ENCODE measurements at places on chromosomes 7 and 10.

DNA sequence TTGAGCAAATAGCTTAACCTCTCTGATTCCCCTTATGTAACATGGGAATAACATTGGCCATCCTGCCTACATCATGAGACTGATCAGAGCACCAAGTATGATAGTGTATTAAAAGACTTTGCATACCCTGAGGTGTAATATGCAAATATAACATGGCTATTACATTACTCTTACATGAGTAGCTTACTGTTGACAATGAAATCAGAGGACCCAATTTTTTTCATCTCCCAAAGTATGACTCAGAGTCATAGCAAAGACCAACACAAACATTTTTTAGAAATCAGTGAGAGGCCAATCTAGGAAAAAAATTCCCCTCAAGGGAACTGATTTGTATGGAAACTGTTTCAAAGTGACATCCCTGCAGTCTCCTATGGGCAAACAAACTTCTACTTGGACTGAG lies 47.0 kb upstream of the TMEM140 start:
- no peak for DNase-seq

DNA sequence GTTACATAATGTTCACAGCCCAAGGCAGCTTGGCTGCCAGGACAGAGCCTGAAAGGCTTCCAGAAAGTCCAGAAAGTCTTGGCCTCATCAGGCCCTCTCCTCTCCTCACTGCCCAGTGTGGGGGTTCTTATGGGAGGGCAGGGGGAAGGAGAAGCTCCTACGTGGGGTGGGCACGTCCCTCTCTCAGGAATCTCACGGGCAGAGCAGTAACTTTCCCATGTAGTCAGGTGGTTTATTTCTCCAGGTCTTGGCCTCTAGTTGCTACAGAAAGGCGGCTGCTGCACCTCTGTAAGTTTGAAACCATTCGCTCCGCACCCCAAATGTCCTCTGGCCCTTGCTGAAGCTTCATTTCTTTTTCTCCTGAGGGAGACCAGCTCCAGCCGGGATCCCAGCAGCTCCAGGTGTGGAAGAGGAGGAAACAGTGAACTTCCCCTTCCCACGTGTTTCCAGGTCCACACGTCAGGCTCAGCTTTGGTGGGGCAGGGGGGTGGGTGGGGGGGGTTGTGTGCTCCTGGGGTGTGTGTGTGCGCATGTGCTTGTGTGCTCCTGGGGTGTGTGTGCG lies 320.3 kb downstream of the WDR37 start:
- DNase-seq: no peak

- no peak for DNase-seq
These were observed 114.1 kb downstream of the VIPR2 start for GRCh38 chr7:159030490-159031134.

GRCh38 chr7:28958235-28958979 lies at the start of gene TRIL:
TSS of gene TRIL (minus strand) at chr7:28958330. CDS start at chr7:28958046, 284 bp downstream.
- DNase-seq: no peak

DNA sequence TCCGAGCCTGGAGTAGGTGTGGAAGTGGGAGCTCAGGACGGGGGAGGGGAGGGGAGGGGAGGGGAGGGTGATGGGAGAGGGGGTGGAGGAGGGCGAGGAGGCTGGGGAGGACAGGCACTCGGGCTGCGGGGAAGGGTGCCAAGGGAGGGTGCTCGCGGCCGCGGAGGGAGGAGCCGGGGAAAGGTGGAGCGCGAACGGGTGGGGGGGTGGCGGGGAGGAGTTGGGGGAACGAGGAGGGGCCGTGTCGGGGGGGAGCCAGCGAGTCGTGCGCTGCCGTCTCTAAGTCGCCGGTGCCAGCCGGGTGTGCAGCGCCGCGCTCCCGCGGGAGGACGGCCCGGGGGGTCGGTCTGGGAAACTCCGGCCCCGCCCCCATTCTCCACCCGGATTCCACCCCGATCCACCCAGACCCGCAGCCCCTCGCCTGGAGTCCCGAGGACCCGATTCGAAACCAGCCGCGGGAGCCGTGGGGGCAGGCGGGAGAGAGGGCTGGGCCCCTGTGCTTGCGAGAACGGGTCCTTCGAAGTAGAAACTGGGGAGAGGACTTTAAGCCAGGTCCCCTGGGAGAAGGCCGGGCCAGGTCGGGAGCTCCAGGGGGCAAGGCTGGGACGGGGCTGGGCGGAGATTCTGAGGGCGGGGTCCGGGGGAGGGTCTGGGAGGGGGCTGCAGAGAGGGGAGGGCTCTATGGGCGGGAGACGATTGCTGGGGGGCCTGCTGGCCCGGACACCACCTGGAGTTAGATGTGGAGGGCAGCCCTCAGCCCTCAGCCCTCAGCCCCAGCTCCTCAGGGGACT lies at the start of gene ZNF467:
Gene ZNF467, minus strand, starts transcription at position 143 of the 791 bp plus-strand sequence. CDS start 2,556 bp downstream, outside the sequence.
- DNase-seq: peak; percentile 45

DNA sequence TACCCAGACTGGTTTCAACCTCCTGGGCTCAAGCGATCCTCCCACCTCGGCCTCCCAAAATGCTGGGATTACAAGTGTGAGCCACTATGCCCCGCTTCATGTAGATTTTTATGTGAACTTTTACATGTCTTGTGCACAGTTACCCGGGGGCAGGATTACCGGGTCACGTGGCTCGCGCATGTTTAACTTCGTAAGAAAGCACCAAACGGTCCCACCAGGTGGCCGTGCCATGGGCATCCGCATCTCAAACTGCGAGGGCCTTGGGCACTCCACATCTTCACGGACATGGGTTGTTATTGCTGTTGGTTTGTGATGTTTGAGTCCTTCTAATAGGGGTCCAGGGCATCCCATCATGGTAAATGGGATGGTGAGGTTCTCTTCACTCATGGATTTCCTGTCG lies 636.6 kb upstream of the FOXK1 start:
- DNase-seq: no peak

DNA sequence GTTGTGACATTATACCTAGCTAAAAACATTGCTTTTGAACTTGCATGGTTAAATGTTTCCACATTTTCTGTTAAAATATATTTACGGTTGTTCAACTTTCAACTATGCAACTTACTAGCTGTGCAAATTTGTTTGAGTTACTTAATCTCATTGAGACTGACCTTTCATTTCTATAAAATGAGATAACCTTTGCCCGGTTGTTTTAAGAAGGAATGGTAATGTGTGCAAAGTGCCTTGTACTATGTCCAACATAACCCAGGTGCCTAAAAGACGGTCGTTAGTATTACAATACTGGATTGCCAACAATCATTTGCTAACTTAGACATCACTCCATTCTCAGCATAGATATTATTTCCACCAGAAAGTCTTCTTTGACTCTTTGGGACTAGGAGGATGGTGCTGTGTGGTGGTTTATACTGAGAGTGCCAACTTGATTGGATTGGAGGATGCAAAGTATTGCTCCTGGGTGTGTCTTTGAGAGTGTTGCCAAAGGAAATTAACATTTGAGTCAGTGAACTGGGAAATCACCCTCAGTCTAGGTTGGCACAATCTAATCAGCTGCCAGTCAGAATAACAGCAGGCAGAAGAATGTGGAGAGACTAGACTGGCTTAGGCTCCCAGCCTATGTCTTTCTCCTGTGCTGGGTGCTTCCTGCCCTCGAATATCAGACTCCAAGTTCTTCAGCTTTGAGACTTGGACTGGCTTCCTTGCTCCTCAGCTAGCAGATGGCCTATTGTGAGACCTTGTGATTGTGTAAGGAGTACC lies 85.2 kb upstream of the PDSS1 start:
- DNase-seq: no peak

DNA sequence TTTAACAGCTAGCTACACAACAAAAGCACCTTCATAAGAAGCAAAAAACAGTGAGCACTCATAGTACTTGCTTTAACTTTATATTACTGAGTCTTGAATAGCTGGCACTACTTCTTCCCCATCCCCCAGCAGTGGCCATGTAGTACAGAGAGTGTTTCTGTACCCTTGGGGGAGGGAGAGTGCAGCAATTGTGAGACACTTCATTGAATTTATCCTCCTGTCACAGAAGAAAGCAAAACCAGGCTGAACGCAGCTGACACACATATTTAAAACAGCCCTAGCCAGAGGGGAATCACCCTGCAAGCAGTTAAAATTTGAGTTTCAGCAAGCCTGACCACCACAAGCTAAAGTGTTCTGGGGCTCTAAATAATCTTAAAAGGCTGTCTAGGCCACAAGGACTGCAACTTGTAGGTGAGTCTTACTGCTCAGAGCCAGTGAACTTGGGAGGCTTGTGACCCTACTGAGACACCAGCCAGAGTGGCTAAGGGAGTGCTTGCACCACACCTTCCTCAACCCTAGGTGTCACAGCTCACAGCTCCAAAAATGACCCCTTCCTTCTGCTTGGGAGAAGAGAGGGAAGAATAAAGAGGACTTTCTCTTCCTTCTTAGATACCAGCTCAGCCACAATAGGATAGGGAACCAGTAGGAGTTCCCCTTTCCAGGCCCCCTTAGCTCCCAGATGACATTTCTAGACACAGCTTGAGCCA lies 97.7 kb upstream of the MEOX2 start:
- no peak for DNase-seq

GRCh38 chr7:47358357-47358756 lies 223.6 kb downstream of the TNS3 start:
- no peak for DNase-seq

DNA sequence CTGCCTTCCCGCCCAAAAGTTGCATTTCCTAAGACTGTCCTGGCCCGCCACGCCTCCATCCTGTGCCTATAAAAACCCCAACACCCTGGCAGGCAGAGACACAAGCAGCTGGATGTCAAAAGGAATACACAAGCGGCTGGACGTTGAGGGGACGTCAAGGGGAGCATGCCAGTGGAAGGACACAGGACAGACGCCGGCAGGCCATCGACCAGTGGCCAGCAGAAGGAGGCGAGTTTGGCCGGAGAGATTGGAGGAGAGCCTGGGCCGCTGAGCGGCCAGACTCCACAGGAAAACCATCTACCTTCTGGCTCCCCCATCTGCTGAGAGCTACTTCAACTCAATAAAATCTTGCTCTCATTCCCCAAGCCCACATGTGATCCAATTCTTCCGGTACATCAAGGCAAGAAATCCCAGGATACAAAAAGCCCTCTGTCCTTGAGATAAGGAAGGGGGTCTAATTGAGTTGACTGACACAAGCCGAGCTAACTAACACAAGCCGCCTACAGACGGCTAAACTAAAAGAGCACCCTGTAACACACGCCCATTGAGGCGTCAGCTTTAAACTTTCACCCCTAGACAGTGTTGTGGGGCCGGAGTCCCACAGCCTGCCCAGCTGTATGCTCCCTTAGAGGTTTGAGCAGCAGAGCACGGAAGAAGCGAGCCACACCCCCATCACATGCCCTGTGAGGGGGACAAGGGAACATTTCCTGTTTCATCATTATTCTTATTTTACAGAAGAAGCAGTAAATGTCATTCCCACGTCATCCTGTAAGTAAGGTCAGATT lies 150.3 kb upstream of the PHYHIPL start:
- DNase-seq: no peak

DNA sequence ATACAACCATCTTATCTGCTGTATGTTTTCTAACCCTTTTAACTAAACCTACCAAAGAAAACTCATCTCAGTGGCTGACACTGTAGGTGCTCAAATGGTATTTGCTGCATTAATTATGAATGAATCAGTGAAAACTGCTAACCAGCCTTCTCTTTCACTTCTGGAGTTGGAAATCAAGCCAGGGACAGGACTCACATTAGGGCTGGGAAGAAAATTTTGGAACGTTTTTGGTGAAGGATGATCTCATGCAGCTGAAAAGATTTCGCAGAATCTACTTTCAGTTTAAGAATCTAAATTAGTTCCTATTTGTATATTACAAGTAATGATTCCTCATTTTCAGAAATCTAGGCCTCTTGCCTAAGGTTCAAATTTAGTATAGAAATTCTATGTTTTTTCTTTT lies 12.9 kb downstream of the MTPN start:
- DNase-seq: no peak

DNA sequence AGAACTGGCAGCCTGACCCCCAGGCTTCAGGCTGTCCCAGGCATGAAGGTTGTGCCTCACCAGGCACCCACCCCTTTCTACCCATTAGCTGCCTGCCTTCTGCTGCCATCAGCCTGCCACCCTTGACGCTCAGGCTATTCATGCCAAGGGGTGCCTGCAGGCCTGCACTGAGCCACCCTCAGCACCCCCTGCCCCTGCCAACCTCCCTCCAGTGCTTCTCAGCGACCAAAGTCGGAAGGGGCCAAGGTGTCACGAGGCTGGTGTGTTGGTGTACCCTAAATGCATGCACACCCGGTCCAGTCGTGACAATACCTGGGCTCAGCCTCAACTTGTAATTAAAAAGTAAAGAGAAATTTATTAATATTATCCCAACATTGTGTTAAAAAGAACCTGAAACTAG lies 422.7 kb downstream of the ARL4A start:
- no peak for DNase-seq

DNA sequence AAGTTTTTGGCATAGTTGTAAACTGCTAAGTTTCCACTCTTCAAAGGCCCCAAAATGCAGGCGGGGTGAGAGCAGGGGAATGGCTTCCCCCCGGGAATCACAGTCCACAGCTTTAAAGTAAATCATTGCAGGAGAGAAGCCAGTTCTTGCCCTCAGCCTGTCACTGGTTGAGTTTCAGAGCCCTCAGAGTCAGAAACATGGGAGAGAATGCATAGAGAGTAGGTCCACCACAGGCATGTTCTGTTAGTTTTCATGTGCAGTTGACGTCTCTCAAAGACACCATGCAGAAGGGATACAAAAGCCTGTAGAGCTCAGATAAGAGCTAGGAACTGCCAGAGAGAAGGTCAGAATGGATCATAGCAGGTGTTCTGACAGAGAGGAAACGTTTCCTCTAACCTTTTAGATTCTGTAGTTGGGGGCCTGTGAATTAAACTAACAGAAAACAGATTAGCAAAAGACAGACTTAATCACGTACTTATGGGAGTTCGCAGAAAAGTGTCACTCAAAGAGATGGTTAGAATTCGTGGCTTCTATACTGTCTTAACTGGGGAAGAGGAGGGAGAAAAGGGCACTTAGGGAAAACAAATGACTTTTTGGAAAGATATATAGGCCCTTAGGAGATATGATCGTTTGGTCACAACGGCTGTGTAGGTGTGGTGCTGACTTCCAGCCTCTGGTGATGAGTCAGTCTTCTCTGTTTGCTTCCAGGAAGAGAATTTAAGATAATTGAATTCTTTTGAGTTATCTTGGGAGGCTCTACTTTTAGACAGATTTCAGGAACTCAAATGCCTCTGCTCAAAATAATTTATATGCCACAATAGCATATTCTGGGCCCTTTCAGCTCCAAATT lies 48.0 kb upstream of the MSRB2 start:
- no peak for DNase-seq

DNA sequence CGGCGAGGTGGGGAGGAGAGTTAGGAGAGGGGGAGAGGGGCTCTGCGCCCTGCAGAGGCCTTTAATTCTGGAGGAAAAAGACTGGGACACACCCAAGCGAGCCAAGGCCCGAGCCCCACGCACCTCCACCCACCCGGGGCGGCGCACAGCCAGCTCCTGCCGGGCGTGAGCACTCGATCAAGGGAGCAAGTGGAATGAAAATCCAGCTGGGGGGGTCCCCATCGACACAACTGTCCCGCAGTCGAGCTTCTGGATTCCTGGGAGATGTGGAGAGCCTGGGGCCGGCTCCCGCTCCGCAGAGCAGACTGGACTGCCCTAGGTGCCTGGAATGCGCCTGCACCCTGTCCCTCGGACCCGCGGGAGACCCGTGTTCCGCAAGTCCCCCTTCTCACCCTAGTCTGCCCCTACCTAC lies 7.4 kb upstream of the EN2 start:
- DNase-seq: no peak

Data from stimulated activated naive CD4-positive, alpha-beta T cell treated with Interleukin-2 at 50 U/mL for 16 hours (primary cell).